ENCODE measurements at places on chromosomes 11 and 22.

GRCh38 chr11:2778630-2779498, 79.1 kb upstream of the KCNQ1OT1 start:
- no peak for DNase-seq

DNA sequence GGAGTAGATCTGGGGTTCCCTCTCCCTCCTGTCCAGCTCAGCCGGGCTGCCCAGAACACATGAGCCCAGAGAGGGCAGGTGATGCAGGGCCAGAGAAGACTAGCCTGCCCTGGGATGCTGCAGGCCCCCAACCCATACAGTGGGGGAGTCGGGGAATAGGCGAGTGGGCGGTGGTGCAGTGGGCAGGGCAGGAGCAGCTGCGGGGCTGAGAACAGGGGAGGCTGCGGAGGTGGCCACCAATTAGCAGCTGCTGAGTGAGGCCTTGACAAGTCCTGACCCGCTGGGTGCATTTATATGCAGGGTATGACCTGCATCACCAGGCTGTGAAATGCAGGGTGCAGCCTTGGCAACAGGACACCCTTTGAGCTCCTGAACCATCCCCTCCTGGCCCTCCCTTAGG, 43.1 kb downstream of the NFAM1 start:
- DNase-seq, result no peak

GRCh38 chr11:78562398-78562797, 12.3 kb downstream of the NARS2 start:
- no peak for DNase-seq

DNA sequence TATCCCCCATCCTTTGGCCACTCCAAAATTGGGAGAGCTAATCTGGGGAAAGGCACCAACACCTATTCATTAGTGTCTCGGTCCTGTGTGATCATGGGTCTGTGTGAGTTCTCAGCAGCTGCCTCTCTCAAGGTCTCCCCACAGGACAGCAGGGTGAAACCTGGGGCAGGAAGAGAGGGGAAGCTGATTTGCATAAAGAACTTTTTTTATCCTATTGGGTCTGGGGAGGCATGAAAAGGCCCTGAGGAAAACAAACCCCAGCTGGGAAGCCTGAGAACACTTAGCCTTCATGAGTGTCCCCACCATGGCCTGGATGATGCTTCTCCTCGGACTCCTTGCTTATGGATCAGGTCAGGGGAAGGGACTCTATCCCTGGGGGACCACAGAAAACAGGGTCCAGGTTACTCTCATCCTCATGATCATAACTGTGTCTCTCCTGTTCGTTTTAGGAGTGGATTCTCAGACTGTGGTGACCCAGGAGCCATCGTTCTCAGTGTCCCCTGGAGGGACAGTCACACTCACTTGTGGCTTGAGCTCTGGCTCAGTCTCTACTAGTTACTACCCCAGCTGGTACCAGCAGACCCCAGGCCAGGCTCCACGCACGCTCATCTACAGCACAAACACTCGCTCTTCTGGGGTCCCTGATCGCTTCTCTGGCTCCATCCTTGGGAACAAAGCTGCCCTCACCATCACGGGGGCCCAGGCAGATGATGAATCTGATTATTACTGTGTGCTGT, 116.0 kb upstream of the TOP3B start:
- no peak for DNase-seq
